ENCODE measurements at places on chromosomes 12 and 14. TPM values are rescaled to one million over a fixed set of nuclear protein-coding genes. Genes with fewer than 3 reads are reported as not detected.
A peak's percentile ranks its signal among the peaks of the same experiment; 100 is the strongest.

- DNase-seq: no peak
- H3K36me3 ChIP-seq: no peaks in the 10 kb centered on the region
- peak within 1 kb of the TSS; percentile 25 for H3K4me3 ChIP-seq
- H3K27me3 ChIP-seq: peaks cover 27% of the 10 kb centered on the region
These were observed at the start of gene KCNK10 for GRCh38 chr14:88323086-88323522. Gene KCNK10 (minus strand): TSS chr14:88323269. CDS start chr14:88322798, 471 bp downstream.

DNA sequence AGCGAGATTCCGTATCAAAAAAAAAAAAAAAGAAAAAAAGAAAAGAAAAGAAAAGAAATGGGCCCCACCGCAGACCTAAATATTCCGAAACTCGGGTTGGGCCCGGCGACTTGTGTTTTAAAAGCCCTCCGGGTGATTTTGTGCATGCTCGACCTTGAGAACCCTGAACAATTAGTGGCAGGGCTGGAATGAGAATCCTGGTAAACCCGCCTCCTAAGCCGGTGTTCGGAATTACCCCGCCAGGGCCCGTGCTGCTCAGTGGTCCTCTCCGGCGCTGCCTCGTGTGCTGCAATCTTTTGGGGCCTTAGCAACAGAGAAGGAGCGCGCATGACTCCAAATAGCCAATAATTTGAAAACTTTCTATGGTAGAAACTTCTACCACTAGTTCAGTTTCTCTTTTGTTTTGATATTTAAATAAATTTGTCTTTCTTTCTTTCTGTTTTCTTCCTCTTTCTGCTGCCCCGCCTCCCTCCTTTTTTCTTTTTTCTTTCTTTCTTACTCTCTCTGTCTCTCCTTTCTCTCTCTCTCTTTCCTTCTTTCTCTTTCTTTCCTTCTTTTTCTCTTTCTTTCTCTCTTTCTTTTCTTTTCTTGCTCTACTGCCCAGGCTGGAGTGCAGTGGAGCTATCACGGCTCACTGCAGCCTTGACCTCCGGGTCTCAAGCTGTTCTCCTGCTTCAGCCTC lies 1.5 kb upstream of the GALNT6 start:
- H3K36me3 ChIP-seq: no peaks in the 10 kb centered on the region
- no peaks in the 10 kb centered on the region for H3K27me3 ChIP-seq
- DNase-seq: no peak
- no peak overlapping the region for H3K4me3 ChIP-seq
- H3K4me1 ChIP-seq: no peaks in the 10 kb centered on the region
- no peak overlapping the region for H3K27ac ChIP-seq

TAS2R10 gene
- total RNA-seq: 0.41 TPM

TAS2R50 gene
- total RNA-seq: not detected

DDX23 gene
- 87.2 TPM for total RNA-seq

GRCh38 chr12:78269620-78270019 lies 438.9 kb downstream of the NAV3 start:
- DNase-seq: no peak
- H3K4me3 ChIP-seq: no peak overlapping the region
- no peaks in the 10 kb centered on the region for H3K27me3 ChIP-seq
- H3K27ac ChIP-seq: no peak overlapping the region
- H3K36me3 ChIP-seq: no peaks in the 10 kb centered on the region

ABHD4 gene
- total RNA-seq: 116 TPM

GRCh38 chr14:103848175-103849077 lies 1.1 kb upstream of the PPP1R13B start:
- peaks cover 4% of the 10 kb centered on the region for H3K4me1 ChIP-seq
- peak overlapping the region; percentile 90 for H3K27ac ChIP-seq
- H3K4me3 ChIP-seq: peak overlapping the region; percentile 95
- no peaks in the 10 kb centered on the region for H3K36me3 ChIP-seq
- no peaks in the 10 kb centered on the region for H3K27me3 ChIP-seq

AMIGO2 gene
- total RNA-seq: 44.9 TPM

DNA sequence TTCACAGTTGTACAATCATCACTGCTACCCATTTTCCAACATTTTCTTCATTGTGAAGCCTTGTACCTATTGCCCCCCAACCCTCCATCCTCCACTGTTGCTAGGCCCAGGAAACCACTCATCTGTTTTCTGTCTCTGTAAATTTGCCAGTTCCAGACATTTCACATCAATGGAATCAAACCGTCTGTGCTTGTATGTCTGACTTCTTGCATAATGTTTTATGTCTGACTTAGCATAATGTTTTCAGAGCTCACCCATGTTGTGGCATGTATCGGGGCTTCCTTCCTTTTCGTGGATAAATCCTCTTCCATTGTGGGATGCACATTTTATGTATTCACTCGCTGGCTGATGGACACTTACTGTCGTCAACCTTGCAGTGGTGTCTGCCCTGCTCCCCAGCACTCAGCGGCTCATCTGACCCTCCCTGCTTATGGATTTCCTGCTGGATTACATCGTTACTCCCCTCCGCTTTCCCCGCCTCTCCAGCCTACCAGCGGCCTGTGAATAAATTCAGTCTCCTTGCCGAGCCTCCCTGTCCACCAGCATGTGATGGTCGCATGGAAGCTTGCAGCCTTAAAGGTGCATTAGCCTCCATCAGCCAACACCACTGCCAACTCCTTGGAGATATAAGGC lies 727.6 kb upstream of the TMEM132C start:
- no peak for DNase-seq
- H3K27ac ChIP-seq: no peak overlapping the region

- no peaks in the 10 kb centered on the region for H3K27me3 ChIP-seq
- H3K27ac ChIP-seq: no peak overlapping the region
- H3K4me3 ChIP-seq: no peak overlapping the region
- no peaks in the 10 kb centered on the region for H3K36me3 ChIP-seq
- no peak for DNase-seq
These were observed 12.8 kb downstream of the CLSTN3 start for GRCh38 chr12:7142809-7143465.

DNA sequence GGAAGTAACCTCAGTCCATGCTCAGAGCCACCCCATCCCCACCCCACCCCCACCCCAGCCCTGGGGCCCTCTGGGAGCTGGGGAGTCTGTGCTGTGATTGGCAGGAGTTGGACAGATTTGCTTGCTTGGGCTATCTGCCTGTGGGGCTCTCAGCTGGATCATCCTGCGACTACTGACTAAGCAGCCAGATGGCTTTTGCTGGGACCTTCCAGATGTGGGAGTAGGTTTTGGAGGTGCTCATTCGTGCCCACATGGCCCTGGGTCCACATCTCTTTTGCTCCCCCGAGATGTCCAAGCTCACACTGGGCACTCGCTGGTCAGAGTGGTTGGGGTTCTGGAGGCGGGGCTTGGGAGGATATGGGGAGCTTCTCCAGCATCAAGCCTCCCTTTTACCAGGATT lies 138.9 kb downstream of the TSPAN9 start:
- peak overlapping the region; percentile 80 for H3K27ac ChIP-seq
- no peaks in the 10 kb centered on the region for H3K27me3 ChIP-seq
- H3K4me1 ChIP-seq: peaks cover 26% of the 10 kb centered on the region
- no peaks in the 10 kb centered on the region for H3K36me3 ChIP-seq

SLC7A8 gene
- 143 TPM for total RNA-seq
